ENCODE measurements at places on chromosomes 7 and 10.

GRCh38 chr7:49866076-49866735, 92.8 kb downstream of the VWC2 start:
- DNase-seq: no peak

GRCh38 chr10:102642736-102643335, 1.4 kb upstream of the TRIM8 start:
- DNase-seq: no peak

GRCh38 chr10:48384699-48384982, 78.2 kb downstream of the MAPK8 start:
- DNase-seq: no peak

GRCh38 chr10:49619613-49620012, 5.8 kb downstream of the CHAT start:
- DNase-seq: no peak

- no peak for DNase-seq
Observed at GRCh38 chr10:77422491-77423338, 214.9 kb downstream of the KCNMA1 start.

- no peak for DNase-seq
Observed at GRCh38 chr7:31466036-31466435, 47.9 kb upstream of the ITPRID1 start.

DNA sequence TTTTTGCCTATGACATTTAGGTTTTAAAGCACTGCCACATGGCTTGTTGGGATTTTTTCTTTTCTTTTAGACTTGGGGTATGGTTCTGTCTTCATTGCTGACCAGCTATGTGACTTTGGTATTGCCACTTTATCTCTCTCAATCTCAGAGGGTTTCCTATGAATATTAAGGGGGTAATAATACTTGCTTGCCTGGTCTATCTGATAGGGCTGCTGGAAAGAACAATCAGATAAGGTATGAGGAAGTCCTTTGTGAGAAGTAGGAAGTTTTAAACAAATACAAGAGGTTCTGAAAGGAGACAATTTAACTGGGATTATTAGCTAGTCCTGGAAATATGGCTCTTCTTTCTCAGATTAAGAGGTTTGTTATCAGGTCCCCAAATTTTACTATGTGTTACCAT, 80.8 kb downstream of the ZNF92 start:
- no peak for DNase-seq

DNA sequence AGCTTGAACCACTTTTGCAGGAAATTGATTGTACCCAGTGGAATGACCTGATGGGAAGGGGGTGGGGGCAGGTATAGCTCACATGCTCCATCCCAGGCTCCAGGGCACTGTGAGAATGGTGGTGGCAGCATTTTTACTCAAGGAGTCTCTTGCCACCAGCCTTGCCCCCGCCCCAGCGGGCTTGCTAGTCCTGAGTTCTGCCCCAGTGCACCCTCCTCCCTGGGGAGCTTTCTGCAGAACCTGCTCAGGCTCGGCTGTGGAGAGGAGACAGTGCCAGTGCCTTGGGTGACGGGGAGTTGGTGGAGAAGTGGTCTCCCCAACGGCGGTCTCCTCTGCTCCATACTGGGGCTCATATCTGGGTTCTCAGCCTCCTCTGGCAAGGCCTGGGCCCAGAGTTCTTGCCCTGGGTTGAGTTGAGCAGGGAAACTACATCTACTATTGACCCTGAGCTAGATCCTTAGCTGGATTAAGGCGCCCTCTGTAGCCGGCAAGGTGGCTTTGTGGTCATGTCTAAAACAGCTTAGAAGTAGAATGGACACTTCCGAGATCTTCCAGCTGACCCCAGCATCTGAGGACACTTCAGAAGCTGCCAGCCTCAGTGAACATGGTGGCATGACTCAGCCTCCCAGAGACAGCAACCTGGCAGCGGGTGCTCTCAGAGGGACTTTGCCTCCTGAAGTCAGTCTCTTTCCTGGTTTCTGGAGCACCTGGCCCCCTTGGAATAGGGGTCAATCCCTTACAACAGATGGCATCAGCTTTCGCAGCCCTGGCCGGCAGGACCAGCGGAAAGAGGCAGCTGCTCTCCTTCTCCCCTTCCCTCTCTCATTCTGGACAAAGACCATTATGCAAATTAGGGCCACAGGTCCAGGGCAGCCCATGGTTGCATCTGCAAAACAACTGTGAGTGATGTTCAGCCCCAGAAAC, 363.4 kb upstream of the MKI67 start:
- no peak for DNase-seq

DNA sequence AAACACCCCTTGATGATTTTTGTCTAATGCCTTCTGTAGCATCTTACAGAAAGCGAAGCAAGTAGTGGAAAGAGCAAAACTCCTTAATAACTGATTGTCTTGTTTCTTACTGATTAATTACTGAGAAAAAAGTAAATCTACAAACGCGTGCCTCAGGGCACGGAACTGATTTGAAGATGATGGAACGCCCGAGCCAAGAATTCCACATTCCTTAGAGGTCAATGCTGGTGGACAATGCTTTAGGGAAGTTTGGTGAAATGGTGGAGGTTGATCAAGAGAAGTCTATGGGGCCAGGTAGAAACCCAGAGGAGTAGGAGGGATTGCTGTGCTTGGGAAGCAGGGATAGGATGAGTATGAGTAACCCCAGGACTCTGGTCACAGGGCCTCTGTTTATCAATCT, 5.0 kb upstream of the SORBS1 start:
- DNase-seq: no peak

- no peak for DNase-seq
Observed at GRCh38 chr10:102782673-102783551, 39.2 kb downstream of the WBP1L start.

- DNase-seq: no peak
Observed at GRCh38 chr7:131905471-131905973, 349.1 kb upstream of the PODXL start.

DNA sequence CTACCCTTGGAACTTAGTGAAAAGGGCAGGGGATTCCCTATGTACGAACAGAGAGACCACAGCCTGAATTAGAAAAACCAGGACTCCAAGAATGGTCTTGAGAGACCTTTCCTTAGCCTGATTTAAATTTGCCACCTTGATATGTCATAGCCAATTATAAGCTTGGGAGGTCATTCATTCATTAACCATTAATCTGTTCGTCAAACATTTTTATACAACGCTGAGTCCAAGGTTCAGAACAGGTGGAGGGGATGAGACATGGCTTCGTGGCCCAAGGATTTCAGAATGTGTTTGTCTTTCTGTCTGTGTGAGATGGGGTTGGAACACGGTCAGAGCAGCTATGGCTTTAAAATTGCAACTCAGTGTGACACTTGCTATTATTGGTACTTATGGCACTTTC, 158.0 kb downstream of the PAXIP1 start:
- DNase-seq: no peak

GRCh38 chr10:88205842-88206446, 342.5 kb downstream of the PTEN start:
- no peak for DNase-seq

DNA sequence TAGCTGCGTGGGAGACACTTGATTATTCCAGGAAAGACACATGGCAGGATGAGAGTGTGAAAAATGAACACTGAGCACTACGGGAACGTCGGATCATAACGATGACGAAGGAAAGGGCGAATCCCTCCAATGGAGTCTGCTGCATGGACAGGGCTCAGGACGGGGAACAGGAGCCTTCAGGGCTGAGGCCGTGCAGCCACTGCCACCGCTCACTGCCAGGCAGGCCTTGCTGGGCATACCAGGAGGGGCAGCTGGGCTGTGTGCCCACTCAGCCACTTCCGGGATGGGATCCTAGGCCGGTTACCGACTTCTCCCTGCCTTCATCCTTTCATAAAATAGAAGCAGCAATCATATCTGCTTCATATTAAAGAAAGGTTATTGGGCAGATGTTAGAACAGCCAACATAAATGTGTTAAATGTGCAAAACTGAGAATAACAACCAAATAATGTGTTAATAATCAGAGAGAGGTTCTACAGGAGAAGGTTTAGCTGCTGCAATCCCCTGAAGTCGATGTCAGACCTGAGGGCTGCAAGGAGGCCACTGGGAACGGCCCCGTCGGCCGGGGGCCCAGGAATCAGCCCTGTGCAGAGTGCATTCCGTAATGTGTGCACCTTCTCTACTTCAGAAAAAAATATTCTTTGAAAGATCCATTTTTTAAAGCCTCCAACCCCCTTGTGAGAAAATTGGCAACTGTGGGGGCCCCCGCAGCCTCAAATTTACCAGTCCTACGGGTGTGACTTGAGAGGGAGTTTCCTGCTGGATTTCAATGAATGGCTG, 63.6 kb downstream of the ADARB2 start:
- DNase-seq: no peak

DNA sequence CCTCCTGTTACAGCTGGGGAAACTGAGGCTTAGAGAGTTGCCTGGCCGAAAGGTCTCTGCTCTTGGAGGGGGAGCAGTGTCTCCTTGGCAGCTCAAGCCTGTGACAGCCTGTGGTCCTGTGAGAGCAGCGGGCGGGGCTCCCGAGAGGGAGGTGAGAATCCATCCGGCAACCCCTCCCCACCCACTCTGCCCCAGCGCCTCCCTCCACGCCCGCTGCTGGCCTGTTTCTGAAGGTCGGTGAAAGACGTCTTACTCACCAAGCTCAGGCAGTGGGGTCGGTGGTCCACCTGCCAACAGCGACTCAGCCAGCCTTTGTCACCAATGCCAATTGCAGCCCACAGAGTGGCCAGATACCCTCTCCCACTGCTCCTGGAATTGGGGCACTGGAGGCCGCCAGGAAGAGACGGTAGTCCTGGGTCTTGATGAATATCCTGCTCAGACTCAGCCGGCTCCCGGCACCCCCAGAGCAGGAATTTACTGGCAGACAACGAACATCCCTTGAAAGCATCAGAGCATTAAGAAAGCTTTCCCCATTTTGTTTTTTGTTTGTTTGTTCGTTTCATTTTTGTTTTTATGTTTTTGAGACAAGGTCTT, 7.4 kb upstream of the TTYH3 start:
- no peak for DNase-seq

- no peak for DNase-seq
Observed at GRCh38 chr7:33667196-33667595, 238.1 kb upstream of the BMPER start.

GRCh38 chr10:75146780-75147179, 35.3 kb downstream of the SAMD8 start:
- no peak for DNase-seq

- no peak for DNase-seq
Observed at GRCh38 chr10:21363731-21364104, 161.8 kb downstream of the SKIDA1 start.

DNA sequence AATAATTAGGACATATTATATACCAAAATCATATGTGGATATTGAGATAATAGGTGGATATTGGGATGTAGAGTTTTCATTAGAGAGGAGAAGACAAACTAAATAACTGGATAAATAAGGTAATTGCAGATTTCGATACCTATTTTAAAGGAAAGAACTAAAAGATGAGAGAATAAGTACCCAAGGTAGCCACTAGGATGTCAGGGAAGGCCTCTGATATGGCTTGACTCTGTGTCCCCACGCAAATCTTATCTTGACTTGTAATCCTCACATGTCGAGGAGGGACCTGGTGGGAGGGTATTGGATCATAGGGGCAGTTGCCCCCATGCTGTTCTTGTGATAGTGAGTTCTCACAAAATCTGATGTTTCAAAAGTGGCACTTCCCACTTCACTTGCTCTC, 44.7 kb upstream of the TMEM229A start:
- DNase-seq: no peak

DNA sequence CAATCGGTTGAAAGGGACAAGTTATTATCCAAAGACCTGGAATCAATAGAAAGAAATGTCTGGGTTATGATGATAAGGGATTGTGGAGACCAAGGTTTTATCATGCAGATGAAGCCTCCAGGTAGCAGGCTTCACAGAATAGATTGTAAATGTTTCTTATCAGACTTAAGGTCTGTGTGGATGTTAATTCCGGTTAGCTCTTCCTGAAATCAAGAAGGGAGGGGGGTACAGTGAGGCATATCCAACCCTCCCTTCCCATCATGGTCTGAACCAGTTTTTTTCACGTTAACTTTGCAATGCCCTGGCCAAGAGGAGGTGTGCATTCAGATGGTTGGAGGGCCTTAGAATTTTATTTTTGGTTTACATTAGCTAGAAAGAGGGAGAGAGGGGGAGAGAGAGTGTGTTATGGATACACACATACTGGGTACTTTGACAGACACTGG, 9.8 kb upstream of the LRRC61 start:
- no peak for DNase-seq

DNA sequence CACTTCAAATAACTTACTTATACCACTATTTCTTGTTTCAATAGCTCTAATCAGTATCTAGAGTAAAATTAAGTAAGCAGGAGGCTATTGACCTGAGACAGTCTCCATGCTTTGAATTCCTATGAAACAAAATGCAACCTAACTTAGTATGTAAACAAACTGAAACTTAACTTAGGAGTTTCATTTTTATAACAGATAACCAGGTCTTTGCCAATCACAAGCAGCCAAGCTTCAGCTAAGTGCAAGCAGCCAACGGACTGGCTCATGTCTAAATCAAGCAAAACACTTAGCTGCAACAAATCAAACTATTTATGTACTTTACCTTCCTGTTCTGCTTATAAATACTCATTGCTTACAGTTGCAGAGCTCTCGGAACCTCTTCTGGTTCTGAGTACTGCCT, 4.4 kb upstream of the GSTK1 start:
- DNase-seq: no peak

GRCh38 chr10:70613941-70614340, 11.4 kb upstream of the PRF1 start:
- DNase-seq: no peak

GRCh38 chr10:88915781-88916180, 35.7 kb downstream of the STAMBPL1 start:
- no peak for DNase-seq

- DNase-seq: no peak
Observed at GRCh38 chr7:155333346-155334234, 35.9 kb downstream of the INSIG1 start.

DNA sequence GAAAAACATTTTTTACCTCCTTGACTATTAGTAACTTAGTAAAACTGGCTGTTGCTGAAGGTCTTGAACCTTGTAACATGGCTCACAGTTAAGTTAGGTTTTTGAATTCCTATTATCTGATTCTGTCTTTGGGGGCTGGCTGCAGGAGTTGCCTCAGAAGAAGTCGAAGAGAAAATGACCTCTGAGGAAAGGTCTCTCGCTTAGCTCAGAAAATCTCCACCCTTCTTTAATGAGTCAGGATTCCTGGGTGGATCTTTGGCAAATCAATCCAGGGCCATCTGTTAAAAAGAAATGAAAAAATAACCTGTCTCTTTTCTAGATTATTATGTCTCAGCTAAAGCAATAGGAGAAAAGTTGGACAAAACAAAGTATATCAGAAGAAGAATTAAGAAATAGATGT, 267.8 kb upstream of the SEMA3C start:
- no peak for DNase-seq

DNA sequence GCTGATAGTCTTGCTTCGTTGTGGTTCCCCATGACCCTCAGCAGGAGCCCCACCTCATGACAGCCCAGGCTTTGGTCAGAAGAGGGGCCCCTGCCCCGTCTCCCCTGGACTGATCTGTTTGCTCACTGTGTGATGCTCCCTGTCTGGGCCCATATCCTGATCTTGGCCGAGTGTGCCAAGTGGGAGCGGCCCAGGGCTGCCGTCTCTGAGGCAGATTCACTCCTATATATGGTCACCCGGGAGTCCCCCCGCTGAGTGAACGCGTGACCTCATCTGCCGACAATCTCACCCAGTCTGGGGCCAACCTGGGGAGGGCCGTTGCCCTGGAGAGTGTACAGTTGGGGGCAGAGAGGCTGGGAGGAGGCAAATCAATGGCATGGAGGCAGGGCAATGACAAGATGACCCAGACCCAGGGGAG, 34.5 kb downstream of the PPIF start:
- DNase-seq: no peak

GRCh38 chr10:24642921-24643678, 80.6 kb downstream of the ARHGAP21 start:
- DNase-seq: peak; percentile 64

GRCh38 chr7:79298145-79298760, 155.2 kb downstream of the MAGI2 start:
- peak; percentile 48 for DNase-seq
